Stimulated activated CD8-positive, alpha-beta memory T cell treated with anti-CD3 and anti-CD28 coated beads, Interleukin-4, amount 100 ng/mL, for 1 hour (primary cell): ENCODE measurements at places on chromosomes 2 and 18.

DNA sequence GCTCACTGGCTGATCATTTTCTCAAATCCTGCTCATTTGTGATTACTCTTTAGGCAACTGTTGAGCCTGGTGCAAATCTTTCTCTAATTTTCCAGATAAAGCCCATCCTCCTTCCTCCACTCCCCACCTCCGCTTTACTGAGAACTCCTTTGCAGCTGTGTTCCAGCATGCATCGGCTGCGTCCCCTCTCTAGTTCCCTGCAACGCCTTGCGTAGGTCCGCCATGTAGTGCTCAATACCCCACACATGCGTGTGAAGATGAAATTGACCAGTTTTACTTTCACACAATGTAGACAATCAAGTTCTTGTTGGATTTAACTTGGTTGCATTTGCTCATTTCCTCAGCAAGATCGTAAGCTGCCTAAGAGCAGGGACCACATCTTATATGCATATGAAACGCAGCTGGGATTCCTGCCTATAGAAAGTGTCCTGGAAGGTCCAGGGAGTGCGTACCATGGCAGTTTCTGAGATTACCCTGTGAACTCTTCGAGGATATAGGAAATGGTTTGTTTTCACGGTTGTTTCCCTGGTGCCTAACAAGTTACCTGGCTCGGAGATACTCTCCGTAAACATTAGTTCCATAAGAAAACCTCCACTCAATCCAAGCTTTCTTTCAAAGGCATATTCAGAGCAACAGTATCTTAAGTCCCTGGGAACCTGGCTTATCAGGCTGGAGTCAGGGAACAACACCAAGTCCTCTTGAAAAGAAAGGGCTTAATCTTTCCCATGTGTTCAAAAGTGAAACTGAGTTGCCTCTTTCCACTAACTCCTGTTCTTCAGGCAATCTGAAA, 766.4 kb upstream of the ID2 start:
- DNase-seq: no peak

- no peak for DNase-seq
Measured at GRCh38 chr2:29532436-29532835, 388.9 kb downstream of the ALK start.

DNA sequence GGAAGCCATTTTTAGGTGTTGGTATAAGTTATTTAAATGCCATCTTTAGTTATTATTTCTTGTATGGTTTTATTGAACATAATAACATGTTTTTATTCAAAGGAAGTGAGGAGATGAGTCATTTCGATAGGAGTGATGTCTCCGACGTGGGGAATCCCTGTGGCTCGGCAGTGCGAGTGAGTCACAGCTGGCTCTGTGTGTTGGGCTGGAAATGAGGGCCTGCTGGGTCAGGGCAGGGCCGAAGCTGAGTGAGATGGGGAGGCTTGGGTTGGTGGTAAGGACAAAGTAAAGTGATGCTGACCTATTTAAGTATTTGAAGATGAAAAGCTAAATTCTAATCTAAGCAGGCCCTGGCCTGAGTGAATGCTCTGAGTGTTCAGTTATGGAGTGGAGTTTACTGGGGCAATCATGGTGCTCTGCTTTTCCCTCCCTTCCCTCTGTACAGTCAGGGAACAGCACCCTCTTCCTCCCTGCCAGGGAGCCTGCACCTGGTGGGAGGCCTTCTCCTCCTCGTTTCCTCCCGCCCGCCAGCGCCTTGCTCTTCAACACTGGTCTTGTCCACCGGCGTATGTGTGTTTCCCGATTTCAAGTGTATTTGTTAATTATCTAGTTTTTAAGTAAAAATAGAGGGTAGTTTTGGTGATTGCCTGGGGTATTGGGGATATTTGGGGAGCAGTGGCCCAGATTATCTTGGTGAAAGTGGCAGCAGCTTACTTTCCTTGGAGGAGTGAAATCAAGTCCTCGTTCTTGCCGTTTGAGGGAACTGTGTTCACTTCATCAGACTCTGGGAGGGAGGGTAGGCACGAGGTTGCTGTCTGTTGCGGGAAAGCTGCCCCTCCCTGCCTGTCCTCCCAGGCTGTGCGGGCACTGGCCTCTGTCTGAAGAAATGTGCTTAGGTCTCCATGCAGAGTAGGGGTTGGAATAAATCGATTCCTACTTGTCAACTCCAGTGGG, 157.0 kb downstream of the LDLRAD4 start:
- DNase-seq: peak; percentile 50

- DNase-seq: no peak
Measured at GRCh38 chr18:39647627-39648534, 2082.3 kb upstream of the CELF4 start.

- no peak for DNase-seq
Measured at GRCh38 chr2:28490558-28490957, 5.3 kb upstream of the PLB1 start.

DNA sequence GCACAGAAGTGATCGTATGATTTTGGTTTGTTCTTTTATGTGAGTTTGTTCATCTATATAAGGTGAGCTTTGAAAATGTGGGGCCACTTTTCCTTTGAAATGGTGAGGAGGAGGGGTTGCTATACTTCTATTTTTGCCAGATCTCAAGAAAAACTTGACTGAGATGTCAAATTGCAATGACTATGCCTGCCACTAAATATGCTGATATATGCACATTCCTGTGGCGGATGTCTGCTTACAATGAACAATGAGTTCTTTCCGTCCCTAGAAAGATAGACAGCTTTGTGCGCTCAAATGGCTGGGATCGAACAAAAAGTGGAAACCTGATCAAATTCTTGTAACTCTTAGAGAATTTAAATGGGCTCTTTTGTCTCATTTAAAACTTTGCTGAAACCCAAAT, 28.7 kb downstream of the MYT1L start:
- no peak for DNase-seq

GRCh38 chr2:15385184-15385583, 175.9 kb downstream of the NBAS start:
- DNase-seq: no peak

DNA sequence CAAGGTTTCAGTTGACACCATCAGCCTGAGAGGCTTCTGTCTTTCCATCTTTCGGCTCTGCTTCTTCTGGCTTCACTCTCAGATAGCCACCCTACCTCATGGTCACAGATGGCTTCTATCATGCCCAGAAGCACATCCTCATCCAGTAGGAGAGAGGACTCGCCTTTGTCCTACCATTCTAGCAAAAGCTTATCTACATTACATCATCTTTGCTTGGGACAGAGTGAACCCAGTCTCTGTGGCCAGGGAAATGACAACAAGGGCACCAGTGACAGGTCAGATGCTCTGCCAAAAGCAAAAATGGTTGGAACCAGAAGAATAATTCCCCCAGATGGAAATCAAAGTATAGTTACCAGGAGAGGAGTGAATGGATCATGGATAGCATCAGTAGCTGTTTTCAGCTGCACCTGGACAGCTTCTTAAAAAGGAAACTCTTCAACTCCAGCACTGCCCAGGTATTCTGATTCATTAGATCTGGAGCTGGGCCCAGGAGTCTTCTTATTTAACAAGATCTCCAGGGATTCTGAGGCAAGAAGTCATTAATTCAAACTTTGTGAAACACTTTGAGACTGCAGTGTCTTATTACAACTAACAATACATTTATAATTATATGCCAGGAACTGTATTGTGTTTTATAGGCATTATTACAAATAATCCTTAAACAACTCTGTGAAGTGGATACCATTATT, 257.7 kb upstream of the UBE2E3 start:
- DNase-seq: no peak

GRCh38 chr2:163465440-163465839, 270.4 kb downstream of the FIGN start:
- DNase-seq: no peak

DNA sequence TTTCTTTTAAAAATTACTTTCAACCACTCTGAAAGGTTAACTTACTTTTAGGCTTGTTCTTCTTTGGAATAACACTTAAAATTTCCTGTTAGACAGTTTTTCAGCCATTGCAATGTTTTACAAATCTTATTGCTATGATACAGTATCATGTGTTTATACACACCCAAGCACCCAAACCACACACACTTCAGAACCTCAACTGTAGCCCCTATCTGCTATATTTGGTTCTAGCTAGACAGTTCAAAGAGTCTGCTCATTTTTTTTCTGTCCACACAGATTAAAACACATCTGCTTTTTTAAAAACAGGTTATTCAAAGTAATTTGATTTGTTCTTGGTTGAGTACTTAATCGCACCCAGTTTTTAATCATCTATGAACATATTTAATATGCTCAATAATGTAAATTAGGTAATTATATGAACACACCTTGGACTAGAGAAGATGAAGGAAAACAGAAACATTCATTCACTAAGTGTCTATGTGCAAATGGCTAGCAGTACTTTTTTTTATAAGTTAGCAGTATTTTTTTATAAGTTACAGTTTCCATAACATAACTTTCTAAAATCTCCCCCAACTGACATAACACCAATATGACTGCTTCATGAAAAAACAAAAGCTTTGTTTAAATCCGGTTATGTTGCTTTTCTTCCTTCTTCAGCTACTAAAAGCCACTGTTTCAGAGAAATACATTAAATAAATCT, 17.6 kb downstream of the FBXO11 start:
- DNase-seq: no peak

DNA sequence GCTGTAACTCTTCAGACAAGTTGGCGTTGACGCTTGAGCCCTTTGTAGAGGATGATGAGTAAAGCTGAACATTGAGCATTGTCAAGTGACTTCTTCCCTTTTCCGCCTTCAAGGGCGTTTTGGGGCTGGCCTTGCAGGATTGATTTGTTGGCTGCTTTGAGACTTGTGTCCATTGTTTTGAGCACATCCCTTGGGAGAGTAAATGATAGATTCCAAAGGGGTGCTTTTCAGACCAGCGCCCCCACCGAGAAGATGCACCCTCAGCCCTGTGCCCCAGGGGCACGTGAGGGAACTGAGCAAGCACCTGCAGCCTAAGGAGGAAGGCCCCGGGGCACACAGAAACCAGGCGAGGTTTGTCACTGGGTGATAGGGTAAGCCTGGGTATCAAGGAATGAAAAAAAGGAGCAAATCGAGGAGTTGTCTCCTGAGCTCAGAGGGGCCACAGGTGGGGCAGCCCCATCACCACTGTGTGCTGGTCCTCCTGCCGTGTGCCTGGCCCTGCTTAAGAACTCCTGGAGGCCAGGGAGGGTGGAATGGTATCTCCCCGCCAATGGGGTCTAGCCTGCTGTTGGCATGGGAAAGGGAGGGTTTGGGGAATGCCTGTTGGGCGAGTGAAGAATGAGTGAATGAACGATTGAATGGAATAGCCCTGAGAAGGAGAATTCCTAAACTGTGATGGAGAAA, 64.0 kb downstream of the RAB31 start:
- DNase-seq: no peak

GRCh38 chr2:187877391-187877790, 323.2 kb upstream of the TFPI start:
- no peak for DNase-seq
